ENCODE measurements at places on chromosomes 1 and 21.

GRCh38 chr1:153384958-153385580, 5.8 kb downstream of the S100A8 start:
- DNase-seq = no peak

- DNase-seq = peak; percentile 65
These were observed at the start of gene GBP1 for GRCh38 chr1:89065079-89065868. Gene GBP1, minus strand, starts transcription at chr1:89065208. Its CDS starts 1,974 bp downstream, at chr1:89063234.

DNA sequence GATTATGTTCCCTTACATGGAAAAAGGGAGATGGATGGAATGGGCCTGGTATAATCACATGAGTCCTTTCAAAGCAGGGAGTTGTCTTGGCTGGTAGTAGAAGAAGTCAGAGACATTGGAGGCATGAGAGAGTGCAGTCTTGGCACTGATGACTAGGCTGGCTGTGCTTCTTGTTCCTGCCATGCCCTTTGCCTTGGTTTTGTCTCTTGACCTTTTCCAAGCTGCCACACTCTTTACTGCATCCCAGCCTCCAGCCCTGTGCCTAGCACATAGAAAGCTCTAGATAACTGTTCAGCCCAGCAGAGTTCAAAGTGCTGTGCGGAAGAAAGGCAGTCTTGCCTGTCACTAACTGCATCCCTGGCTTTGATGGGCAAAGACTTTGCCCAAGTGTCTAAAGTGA, 412.6 kb downstream of the PRDM2 start:
- no peak for DNase-seq

- no peak for DNase-seq
These were observed 14.0 kb upstream of the SAMSN1 start for GRCh38 chr21:14560139-14560538.

DNA sequence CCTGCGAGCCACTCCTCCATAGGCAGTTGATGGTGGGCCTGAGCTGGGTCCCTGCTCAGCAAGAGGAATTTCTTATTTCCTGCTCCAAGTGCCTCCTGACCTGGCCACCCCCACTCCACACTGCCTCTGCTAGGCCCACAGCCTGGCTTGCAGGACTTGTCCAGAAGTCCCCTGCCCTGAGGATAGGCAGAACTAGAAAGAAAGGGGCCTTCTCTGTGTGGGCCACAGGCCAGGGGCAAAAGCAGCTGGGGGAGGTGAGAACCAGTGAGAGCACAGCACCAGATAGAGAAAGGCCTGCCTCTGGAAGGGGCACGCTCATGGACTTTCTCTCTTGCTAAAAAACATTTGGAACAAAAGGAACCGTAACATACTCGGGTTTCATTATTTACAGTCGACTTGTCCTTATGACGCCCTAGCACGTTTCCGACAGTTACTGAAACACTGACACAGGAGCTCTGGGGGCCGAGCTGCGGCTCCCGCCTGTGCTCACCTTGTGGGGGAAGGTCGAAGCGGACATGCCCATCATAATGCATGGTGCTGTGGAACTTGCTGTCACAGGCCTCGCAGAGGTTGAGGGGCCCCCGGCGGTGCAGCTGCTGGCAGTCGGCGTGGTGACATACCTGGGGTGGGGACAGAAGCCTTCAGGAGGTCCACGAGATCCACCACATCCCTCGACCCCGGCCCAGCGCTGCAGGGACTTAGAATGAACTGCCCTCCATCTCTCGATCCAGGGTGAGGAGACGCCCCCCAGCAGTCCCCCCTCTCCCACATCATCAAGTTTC, 11.3 kb upstream of the TNFRSF25 start:
- no peak for DNase-seq

DNA sequence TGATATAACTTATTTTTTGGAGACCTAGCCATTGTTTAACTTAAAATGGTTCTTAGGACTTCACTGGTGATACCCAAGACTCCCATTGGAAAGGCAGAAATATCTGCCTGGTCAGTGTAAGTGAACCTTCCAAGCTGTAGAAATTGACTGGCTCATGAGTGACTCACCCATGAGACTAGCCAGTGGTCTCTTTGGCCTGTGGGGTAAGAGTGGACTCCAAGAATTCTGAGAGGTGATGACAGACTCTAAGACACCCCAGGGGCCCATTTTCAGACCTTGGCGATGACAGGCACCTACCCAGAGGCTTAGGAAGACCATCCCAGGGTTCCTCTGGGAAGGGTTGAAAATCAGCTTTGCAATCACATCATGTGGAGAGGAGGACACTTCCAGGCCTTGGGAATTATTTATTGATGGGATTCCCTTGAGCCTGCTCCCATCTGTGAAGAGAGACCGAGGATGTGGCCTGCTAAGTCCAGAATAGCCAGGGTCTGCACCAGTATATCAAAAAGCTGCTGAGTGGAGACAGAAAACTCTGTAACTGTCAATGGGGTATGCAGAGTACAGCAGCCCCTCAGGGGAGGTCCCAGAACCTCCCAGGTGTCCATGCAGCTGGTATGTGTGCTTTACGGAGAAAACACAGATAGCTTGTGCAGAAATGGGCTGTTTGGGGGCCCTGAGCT, 78.9 kb downstream of the KAZN start:
- no peak for DNase-seq

GRCh38 chr21:14366998-14367397, 15.9 kb downstream of the HSPA13 start:
- DNase-seq = no peak

- no peak for DNase-seq
These were observed 288.4 kb downstream of the SMYD3 start for GRCh38 chr1:246218686-246219085.

DNA sequence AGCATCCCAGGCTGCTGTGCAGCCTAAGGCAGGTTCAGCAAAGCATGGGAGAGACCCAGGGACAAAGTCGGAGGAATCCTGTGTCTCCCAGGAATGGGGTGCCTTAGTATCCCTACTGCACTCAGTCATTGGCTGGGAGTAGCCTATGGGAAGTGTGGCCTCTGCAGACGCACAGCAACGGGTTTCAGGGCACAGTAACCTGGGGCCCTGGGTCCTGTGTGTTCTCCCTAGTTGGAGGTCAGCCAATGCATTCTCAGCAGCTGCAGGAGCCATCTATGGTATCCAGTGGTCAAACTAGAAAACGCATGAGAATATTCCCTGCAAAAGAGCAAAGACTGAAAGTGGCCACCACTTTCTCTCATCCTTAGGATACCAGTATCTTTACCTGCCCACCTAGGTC, 13.7 kb upstream of the C1orf21 start:
- DNase-seq = no peak

- no peak for DNase-seq
These were observed 246.2 kb upstream of the ADGRL2 start for GRCh38 chr1:81554534-81554933.

DNA sequence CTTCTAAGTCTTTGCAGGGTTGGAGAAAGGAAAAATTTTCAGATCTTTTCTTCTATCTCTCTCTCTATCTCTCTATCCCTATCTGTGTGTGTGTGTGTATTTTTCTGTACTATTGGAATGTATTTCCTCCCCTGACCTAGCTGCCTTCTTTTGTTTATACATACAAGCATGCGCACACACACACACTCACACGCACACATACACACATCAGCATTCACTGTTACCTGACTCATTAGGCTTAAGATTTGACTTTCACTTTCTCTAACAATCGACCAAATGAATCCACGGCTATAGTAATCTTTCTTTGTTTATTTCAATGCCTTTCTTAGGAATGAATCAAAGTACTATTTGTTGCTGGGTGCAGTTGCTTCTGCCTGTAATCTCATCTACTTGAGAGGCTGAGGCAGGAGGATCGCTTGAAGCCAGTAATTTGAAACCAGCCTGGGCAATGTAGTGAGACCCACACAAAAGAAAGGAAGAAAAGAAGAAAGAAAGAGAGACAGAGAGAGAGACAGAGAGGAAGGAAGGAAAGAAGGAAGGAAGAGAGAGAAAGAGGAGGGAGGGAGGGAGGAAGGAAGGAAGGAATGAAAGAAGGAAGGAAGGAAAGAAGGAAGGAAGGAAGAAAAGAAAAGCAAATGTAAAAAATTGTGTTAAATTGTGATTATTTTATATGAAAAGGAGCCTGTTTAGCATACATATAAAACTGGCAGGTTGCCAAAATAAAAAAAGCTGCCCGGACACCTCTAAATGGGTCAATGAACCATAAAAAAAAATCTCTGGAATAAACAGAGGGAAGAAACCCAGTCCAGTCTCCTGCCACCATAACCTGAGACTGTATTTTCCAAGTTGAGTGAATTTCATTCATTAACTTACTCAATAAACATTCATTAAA, 206.8 kb downstream of the ZNF326 start:
- no peak for DNase-seq

DNA sequence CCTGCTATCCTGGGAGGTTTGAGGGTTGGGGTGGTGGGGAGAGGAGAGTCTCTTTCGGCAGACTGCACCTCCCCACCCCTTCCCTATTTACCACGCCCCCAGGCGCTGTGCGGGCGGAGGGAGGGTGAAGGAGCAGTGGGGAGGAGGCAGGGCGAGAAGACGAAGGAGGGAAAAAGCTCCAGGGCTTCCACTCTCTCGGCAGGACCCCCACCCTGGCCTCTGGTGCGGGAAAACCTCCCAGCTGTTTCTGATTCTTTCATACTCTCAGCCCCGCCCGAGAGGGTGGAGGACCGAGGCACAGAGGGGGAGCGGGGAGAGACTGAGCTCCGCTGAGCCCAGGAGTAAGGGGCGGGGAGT, 866 bp upstream of the WNT2B start:
- DNase-seq = peak; percentile 26

Data from CD4-positive, alpha-beta T cell treated with Interleukin-12 subunit alpha and Interleukin-12 subunit beta, for 1 hour (primary cell).